ENCODE measurements at places on chromosomes 4 and X.

DNA sequence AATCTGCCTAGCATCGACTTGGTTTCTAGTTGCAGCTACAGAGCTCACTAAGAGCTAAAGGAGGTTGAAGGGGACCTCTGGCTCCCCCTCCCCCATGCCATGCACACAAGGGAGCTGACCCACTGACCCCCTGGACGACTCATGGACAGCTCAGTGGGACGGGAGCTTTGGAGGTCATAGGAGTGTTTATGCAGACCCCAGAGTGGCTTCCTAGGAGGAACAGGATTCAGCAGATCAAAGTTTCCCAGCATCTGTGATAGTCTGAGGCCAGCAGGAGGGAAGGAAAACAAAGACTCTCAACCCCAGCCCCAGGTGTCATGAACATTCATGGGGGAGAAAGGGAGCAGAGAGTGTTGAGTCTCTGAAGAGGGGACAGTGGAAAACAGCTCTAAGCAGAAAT is 104.4 kb downstream of the ARSF start:
- no peak for DNase-seq

DNA sequence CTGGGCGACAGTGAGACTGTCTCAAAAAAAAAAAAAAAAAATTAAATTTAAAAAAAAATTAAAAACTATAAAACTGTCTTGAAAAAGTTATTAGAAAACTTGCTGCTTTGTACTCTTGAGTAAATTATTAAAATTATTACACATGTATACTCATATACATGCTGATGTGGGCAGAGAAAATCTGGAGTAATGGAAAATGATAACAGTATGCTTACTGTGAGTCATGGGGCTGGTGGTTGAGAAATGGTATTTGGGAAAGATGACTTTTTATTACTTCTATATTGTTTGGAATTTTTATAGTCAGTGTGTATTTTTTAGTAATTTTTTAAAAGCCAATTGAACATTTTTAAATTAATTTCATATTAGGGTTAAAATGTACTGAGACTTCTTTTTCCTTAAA is 7.5 kb downstream of the YY2 start:
- DNase-seq = no peak

DNA sequence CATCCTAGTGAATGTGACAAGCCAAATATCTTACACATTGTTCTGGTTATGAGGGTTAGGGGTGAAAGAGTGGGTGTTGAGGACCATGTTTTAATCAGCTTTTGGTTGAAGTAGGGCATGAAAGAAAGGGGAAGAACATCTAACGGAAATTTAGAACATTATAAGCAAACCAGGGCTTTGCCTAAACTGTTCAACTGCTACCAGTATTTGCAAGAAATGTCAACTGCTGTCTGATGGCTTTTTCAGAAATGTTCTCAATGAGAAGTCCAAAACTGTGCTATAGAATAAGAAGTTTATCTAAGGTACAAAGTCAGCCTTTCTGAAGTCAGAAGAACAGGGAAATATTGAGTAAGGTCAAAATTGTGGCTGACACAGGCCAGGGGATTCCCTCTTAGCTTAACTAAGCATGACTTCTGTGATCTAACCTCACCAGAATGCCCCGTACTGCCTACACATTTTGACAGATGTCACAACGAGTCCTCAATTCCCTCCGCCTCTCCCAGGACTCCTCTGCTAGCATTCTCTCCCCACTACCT is 67.1 kb downstream of the DTHD1 start:
- no peak for DNase-seq

GRCh38 chr4:78022517-78022916 is 34.6 kb upstream of the FRAS1 start:
- no peak for DNase-seq

GRCh38 chr4:7716010-7716721 is 223.5 kb downstream of the AFAP1 start:
- DNase-seq = no peak

DNA sequence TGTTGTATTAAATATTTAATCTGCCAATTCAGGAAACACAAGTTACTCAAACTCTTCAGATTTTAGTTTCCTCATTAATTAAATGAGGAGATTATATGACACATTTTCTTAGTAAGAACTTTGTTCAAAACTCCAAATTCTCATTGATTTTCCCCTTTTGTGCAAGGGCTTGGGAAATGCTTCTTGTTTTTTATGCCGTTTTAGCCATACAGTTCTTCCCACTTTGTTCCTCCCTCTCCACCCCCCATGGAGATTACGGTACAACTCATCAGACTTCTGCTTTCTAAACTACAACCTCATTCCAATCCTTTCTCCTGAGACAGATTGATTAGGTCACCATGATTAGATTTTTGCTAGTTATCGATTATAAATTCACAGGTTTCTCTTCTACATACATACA is 10.9 kb upstream of the BBS7 start:
- no peak for DNase-seq

DNA sequence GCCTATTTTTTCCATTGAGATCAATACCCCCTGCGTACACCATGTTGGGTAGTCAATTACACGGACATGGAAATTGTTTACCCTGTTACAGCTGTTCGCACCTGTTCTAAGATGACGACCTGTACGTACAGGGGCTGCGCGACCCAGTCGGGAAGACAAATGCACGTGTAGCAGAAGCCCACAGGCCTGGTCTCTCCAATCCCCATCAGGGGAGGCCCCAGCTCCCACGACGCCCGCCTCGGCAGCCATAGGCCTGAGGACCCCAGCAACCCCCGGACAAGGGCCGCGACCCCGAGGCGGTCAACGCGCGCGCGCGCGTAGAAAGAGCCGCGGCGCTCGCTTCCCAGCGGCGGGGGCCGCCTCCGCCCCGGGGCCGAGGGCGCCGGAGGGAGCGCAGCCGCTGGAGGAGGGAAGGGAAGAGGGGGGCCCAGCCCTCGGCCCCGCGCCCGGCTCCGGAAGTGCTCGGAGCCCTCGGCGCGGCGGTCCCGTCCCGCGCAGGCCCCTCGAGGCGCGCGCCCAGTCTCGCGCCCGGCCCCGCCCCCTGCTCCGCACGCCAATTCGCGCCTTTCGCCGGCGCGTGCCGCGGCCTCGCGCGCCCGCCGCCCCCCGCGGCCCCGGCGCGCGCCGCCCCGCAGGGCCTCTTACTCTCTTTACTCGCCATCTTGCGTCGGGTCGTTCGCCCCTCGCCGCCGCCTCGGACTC is 618 bp downstream of the RBBP7 start:
- no peak for DNase-seq

DNA sequence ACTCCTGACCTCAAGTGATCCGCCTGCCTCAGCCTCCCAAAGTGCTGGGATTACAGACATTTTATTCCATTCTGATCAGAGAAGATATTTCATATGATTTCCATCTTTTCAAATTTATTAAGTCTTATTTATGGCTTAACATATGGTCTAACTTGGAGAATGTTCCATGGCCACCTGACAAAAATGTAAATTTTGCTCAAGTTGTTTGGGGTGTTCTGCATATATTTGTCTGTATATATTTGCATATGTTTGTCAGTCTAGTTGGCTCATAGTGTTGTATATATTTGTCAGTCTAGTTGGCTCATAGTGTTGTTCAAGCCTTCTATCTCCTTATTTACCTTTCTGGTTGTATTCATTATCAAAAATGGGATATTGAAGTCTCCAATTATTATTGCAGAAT is 16.2 kb upstream of the ATRX start:
- DNase-seq = no peak

- no peak for DNase-seq
Observed at GRCh38 chr4:139622901-139623381, 42.7 kb upstream of the MGST2 start.

DNA sequence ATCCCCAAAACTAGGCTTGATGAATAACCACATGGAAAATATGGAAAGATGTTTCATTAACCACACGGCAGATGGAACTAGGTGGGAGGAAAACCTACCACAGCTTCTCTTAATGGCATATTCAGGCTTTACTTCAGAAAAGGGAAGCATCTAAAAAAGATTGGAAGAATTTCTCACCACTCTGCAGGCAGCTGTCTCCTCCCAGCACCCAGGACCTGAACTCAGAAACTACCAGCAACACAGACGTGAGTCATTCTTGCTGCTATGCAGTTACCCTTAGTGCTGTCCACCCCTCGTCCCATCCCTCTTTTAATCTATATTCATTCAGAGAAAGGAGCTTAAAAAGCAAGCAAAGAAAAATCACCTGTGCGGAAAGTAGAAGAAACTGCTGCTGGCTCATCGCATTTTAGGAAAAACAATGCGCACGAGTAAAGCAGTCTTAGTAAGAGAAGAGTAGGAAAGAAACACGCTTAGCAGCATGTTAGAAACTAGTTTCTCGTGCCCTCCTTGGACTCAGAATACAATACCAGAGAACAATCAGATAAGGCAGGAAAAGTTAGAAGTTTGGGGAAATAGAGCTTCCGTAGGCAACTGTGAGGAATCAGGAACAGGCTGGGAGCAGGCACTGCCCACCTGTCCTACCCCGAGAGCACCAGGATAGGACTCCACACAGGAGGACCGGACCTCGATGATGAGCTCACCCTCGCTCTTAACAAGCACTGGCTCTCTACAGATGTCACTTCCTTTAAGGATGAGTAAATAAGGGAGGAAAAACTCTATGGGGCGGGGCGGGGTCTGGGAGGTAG is 48.1 kb upstream of the ENPP6 start:
- no peak for DNase-seq

DNA sequence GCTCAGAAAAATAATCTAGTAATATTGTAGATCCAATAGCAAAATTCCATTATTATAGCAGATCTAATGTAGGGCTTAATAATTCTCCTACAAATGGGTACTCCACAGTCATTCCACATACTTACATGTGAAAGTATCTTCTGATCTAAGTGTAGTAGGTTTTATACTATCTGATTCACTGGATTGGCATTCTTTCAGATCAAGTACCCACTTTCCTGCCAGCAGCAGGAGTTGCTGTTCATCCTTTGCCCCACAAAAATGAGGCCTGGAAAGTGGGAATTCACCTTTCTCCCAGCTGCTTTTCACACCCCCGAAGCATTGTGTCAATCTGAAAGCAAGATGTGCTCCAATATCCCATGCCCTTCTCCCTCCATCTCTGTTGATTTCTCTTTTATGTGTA is 77.1 kb upstream of the RXFP1 start:
- DNase-seq = no peak

- DNase-seq = no peak
Observed at GRCh38 chr4:56197387-56197786, 189.9 kb downstream of the AASDH start.

- no peak for DNase-seq
Observed at GRCh38 chr4:185693548-185694215, 118.3 kb downstream of the SORBS2 start.

DNA sequence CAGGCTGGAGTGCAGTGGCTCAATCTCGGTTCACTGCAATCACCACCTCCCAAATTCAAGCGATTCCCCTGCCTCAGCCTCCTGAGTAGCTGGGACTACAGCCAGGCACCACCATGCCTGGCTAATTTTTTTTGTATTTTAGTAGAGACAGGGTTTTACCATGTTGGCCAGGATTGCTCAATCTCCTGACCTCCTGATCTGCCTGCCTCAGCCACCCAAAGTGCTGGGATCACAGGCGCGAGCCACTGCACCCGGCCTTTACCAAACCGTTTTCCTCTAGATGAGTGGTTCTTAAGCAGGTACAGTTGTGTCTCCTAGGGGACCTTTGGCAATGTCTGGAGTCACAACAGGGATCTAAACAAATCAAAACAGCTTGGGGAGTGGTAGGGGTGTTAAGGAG is 11.6 kb downstream of the AMELX start:
- DNase-seq = no peak

GRCh38 chrX:28487818-28488217 is 99.4 kb upstream of the IL1RAPL1 start:
- DNase-seq = no peak

GRCh38 chr4:25031077-25031621 is 403 bp upstream of the LGI2 start:
- no peak for DNase-seq

- DNase-seq = no peak
Observed at GRCh38 chr4:79913581-79913980, 159.4 kb downstream of the ANTXR2 start.

DNA sequence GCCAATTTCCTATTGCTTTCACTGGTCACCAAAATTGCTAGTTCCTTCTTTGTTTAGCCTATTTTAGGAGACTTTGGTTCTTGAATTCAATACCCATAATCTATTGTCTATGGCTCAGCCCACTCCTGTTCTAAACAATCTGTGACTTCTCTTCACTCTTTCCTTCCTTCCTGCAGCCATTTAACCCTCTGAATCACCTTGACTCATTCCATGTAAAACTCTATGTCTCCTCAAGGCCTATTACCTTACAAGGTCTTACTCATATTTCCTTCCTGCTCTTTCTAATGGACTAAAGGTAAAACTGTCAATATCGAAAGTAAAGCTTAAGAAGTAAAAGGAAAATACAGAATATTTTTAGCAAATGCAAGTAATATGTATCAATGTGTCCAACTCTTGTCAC is 301.6 kb downstream of the ARHGAP24 start:
- no peak for DNase-seq

DNA sequence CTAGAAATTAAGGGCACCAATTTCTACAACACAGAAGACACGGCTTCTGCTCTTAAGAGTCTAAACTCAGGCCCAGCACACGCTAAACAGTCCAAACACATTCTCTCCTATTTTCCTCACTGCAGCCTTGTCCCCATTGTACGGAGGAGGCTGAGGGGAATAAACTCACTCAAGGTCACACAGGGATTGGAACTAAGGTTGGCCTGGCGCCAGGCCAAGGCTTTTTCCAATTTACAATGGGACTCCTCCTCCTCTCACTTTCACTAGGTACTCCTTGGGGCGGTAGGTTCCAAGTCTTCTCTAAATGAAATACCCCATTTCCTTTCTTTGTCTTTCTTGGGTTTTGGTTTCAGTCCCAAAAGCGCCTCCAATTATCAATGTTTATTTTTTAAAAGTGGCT is 48.7 kb upstream of the CRMP1 start:
- DNase-seq = no peak

DNA sequence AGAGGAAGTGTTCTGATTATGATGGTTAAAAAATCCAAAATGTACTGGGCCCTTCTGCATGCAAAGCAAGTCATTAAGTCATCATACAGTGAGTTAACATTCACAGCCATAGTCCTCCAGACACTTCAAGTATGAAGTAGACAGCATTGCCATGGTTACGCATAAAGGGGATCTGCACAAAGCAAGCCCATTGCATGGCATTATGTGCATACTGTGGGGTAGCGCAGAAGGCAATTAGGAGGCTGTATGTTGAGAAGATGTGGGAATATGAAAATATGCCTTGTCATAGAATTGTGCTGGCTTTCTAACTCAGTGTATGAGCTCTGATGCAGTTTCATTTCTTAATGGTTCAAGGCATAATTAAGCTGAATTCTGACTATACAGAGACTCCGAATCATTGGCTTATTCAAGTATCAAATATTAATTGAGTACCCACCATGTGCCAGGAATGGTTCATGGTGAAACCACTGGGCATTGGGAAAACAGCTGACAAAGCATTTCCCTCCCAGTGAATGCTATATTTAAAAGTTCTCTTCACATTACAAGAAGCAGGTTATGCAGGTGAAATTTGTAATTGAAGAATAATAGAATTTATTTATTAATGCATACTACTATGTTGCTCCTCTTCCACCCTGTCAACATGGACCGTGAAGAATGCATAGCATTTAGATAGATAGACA is 588.9 kb downstream of the ZNF674 start:
- DNase-seq = no peak

- DNase-seq = no peak
Observed at GRCh38 chr4:119149110-119149509, 13.5 kb downstream of the MYOZ2 start.
